Stimulated activated CD8-positive, alpha-beta memory T cell treated with anti-CD3 and anti-CD28 coated beads, Interleukin-7, amount 100 ng/mL, for 1 hour (primary cell): ENCODE measurements at places on chromosomes 12 and 14.

- DNase-seq: no peak
Measured at GRCh38 chr14:99479906-99480869, at the start of gene SETD3. TSS of gene SETD3 (minus strand) at chr14:99480859. CDS start at chr14:99465805, 15,054 bp downstream.

DNA sequence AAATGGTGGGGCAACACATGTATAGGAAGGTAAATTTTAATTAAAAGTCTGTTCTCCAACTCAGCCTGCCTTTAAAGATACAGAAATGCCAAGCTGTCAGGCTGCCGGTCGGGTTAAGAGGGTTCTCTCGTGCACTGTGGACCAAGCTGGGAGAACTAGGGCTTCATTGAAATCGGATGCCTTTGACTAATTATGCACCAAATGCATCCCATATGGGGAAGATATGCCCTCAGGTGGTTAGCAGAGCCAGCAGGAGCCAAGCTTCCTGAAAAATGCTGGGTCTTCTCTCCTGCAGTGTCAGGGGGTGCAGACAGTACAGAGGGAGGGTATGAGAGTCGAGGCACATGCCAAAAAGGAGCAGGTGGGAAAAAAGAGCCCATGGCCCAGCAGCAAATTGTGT, 236.1 kb downstream of the CACNA1C start:
- no peak for DNase-seq

DNA sequence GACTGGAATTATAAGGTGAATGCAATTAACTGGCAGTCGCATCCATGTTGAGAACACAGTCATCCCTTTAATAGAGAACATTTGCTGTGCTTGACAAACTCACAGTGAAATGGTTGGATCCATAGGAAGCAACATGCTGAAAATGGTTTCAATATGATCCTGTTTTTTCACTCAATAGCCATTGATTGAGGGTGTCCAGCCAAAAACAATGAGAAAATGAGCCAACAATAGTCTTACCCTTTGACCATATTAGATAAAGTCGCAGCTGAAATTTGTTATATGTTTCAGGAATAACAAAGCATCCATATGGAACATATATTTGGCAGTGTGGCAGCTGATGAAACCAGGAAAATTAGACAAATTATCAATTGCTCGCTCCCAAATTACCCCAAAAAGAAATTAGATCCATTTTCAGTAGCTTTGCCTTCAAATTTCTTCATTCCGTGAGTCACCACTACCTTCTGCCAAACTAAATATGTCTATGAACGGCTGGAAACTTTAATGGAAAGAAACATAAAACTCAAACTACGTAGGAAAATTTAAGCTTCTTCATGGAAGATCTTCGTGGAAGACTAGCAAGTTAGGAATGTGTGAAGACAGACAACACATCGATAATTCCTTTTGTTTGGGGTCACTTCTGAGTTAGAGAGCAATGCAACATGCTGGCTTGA, 17.4 kb downstream of the IGF1 start:
- DNase-seq: no peak

DNA sequence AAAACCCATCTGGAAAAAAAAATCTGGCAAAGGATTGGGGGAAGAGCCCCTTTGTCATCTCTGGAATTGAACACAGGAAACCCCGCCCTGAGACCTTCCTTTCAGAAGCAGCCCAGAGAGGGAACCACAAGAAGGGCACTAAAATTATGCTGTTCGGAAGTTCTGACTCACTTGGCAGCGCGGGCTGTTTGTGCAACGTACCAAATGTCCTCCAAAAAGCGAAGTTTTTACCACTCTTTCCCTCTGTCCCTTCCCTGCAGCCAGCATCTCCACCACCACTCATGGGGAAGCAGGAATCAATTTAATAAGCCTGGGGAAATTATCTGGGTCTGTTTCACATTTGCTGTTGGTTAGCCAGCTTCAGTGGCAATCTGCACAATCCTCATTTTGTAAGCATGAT, 3.2 kb upstream of the SYNE3 start:
- peak; percentile 49 for DNase-seq

DNA sequence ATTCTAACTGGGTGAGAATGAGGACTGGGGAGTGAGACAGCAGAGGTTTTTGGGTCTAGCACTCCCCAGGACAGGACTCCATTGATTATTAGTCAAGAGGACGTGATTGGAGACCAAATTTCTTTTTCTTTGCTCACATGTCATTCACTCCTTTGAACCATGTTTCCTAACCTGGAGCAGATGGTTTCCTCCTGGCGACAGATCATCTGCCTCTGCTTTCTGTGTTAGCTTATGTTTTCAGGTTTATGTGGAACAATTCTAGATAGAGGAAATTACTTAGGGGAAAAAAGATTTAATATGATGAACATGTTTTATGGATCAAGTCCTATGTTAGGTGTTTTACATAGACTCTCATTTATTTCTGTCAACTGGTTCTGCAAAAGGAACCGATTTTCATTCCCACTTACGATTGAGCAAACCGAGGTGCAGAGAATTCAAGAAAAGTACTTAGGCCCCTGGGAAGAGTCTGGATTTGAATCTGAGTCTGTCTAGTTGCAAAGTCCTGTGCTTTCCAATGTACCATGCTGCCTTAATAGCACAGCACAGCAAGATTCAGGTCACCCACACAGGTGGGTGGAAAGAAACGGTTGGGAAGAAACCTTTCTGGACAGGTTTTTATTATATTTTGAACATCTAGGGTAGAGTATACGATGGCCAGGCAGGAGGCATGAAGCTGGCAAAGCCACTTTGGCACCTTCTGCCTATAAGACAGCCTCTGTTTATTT, 30.8 kb downstream of the SMOC1 start:
- no peak for DNase-seq

- DNase-seq: no peak
Measured at GRCh38 chr14:61337893-61338292, 16.5 kb downstream of the PRKCH start.

- no peak for DNase-seq
Measured at GRCh38 chr12:9866860-9867269, 2.3 kb downstream of the CLEC2B start.

DNA sequence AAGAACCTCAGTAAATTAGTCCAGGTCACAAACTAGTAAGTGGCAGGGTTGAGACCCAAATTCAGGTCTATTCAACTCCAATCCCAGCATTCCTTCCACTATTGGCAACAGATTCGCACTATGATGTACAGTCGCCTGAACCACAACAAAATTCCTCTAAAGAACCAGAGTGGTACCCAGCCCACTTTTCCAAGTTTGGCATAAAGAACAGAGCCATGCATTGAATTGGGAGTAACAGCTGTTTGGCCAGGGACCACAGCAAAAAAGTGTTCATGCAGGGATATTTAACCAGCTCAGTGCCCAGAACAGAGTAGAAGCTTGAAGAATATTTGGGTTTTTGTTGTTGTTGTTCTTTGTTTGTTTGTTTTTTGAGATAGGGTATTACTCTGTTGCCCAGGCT, 9.7 kb downstream of the TC2N start:
- DNase-seq: no peak

DNA sequence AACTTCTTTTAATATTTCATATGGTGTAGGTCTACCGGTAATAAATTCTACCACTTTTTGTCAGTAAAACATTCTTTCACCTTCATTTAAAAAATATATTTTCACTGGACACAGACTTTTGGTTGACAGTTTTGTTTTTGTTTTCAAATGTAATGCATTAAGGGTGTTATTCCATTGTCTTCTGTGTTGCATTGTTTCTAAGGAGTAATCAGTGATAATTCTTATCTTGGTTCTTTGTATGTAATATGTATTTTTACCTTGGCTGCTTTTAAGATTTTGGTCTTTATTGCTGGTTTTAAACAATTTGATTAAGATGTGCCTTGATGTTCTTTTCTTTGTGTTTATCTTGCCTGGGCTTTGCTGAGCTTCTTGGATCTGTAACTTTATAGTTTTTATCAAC, 4.1 kb downstream of the MAP1LC3B2 start:
- no peak for DNase-seq

DNA sequence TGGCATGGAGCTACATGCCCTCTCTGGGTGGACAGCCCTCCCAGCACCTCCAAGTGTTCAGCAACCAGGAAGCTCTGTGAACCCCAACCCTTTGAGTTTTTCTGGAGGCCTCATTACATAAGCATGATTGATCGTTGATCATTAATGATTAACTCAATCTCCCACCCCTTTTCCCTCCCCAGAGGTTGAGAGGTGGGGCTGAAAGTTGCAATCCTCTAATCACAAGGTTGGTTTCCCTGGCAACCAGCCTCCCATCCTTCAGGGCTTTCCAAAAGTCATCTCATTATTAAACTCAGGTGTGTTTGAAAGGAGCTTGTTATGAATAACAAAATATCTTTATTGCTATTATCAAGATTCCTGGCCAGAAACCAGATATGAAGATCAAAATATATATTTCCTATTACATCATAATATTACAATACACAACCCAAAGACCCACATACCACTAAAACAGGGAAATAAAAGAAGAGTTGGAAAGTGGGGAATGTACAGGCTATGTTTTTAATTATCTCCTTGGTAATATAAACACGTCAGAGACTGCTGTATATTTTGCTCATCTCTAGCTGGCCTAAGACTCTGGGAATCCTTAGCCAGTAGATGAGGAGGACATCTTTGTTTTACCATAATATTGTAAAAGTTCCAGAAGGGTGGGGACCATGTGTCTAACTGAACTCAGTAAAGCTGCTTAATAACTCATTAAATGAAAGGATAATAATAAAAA, 73.6 kb downstream of the SSPN start:
- no peak for DNase-seq

DNA sequence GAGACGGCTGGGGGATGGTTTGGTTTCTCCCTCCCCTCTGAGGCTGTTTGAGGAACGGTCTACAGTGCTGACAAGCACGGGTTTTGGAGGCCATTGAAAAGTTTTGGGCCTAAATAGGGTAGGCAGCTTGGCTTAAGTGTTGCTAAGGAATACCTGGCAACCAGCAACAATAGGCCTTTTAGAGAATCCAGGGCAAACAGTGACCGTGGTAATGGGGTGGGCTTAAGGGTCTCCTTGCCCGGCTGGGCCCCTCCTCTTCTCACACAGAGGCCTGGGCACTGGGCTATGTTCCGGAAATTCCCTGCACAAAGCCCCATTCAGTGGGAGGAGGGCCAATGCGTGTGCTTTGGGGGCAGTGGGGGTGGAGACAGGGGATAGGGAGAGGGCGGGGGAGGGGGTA, 55.4 kb downstream of the ASCL1 start:
- no peak for DNase-seq

- DNase-seq: no peak
Measured at GRCh38 chr12:83083616-83084015, 396.9 kb downstream of the TMTC2 start.

GRCh38 chr12:113237748-113238147, 16.5 kb downstream of the TPCN1 start:
- DNase-seq: no peak

DNA sequence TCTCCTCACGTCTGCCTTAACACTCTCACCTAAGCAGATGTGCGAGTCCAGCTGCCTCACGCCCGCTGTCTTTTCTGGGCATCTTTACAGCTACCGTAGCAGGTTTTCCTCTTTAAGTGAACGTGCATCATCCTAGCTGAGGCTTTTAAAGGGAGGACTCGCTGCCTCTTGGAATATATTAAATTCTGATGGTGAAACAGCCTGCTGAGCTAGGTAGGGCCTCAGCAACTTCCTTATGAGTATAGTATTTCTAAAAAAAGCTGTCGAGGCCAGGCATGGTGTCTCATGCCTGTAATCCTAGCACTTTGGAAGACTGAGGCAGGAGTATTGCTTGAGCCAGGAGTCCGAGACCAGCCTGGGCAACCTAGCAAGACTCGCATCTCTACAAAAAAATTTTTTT, 32.2 kb downstream of the TESC start:
- no peak for DNase-seq

DNA sequence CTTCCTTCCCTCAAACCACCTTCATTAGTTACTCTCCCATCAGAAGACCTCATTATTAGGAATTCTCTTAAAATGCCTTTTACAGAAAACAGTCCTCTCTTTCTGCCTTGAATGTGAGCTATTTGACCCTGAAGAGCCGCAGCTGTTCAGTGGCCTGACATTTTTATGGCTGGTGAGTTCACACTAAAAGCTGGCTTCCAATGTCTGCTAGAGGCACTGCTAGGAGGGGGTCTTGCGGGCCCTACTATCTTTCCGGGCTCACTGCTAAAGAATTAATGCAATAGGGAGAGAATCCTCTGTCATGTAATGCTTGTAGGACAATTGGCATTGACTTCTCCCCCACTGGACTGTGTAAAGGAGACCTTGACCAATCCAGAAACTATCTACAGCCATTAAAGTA, 87.7 kb downstream of the GPR135 start:
- no peak for DNase-seq

DNA sequence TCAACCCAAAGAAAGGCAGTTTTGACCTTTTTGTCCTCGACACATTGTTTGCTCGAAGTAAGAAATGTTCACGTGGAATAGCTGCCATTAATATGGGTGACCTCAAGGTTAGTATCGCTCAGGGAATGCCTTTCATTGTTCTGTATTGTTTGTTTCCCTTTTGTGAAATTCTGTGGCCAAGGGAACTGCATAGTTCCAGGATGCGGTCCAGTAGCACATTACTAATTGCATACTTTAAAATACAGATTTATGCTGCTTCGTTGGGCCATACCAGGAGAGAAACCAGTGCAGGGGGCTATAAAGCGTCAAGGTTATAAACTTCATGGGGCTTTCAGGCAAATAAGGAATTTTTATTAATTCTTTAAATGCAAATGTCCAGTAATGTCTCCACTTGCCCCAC, 73.3 kb upstream of the USP44 start:
- DNase-seq: no peak

DNA sequence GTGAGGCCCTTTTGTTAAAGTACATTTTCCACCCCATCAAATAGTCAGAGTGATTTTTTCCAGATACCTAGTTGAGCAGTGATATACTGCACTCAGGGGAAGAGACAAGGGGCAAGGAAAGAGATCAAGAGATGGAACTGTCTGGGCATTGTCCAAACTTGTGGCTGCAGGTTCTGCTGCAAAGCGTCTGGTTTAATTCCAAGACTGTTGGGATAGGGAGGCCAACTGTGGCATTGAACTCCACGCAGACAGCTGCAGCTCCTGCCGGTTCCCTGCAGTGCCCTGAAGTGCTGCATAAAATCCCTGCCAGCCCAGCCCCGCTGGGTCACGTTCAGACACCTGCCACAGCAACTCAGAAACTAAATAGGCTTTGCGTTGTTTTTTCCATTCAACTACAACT, 30.5 kb downstream of the RPH3A start:
- DNase-seq: no peak

DNA sequence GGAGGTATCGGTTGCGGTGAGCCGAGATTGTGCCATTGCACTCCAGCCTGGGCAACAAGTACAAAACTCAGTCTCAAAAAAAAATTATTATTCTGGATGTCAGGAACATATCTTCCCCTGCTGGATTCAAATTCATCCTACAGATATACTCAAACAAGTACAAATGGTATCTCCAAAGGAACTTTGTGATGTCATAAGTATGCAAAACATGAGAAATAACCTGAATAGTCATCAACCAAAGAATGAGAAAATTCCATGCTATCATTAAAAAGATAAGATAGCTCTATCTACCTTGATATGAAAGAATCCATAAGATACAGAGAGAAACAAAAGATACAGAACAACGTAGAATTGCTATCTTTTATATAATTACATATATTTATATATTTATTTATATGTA, 67.7 kb downstream of the EEA1 start:
- DNase-seq: no peak
